AG08395 (cell line): ENCODE measurements at places on chromosomes 4 and X.

- DNase-seq, result no peak
Observed at GRCh38 chr4:27775156-27775555, 914.5 kb downstream of the STIM2 start.

DNA sequence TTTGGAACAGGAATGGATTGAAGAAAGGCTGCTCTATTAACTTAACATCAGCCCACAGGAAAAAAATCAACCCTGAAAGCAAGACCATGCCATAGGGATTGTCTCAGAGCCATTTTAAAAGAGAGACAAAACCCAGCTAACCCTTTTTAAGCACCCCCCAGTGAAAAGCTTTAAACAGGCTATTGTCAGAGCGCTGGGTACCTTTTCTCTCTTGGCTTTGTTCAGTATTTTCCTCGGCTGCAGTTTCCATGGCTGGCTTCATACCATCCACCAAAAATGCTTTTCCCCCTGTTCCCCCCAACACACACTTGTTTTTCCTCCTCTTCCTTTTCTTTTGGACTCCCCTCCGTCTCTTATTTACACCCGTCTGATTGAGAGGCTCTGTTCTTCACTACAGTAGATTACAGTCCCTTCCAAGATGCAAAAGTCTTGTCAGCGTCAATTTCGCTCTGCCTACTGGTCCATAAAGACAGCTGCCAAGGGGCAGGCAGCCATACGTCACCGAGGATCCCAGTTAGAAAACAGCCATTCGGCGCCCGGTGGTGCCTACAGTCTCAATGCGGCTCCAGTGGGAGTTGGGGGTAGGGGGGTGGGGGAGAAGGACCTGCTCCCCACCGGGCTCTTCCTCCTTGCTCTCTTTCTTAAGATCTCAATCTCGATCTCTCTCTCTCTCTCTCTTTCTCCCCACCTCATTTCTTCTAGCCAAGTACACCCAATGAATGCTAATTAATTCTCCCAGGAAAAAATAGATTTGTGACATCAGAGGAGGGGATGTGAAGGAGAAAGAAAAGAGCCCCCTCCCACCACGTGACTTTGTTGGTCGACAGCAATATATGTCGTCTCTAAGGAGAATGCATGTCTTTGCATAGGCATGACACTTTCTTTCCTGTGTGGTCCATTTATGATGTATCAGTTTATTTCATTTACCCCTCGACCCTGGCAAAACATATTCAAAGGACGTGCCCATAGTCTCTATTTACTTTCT lies at the start of gene GPM6B:
Gene GPM6B, minus strand, starts transcription at position 451 of the 985 bp plus-strand sequence. Its CDS starts 189 bp downstream, at position 262.
- no peak for DNase-seq

GRCh38 chr4:151703401-151703800 lies 57.4 kb downstream of the GATB start:
- no peak for DNase-seq

DNA sequence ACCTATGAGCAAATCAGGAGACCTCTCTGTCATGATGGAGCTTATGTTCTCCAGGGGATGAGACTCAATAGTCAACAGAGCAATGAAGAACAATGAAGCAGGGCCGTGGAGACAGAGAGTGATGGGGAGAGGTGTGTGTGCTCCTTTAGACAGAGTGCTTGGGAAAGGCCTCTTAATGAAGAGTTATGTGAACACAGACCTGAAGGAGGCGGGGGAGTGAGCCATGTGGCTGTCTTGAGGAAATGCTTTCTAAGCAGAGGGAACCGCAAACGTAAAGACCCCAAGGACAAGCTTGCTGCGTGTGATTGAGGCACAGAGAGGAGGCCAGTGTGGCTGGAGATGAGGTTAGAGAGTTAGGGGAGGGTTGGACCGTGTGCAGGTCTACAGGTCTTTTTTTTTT lies 53.1 kb downstream of the CHRNA9 start:
- DNase-seq, result no peak

GRCh38 chr4:79232540-79232939 lies 93.3 kb downstream of the NAA11 start:
- no peak for DNase-seq
